ENCODE measurements at places on chromosomes 5 and 9. TPM values are rescaled to one million over a fixed set of nuclear protein-coding genes. Genes with fewer than 3 reads are reported as not detected.

Gene MSH3
- 4.9 TPM for total RNA-seq

Gene SMIM3
- 35.4 TPM for total RNA-seq

Gene ANKRD33B
- 10.9 TPM for total RNA-seq

Gene PKD2L2
- not detected for total RNA-seq

Gene GRXCR2
- not detected for total RNA-seq

Gene TMEM171
- total RNA-seq, result 5.4 TPM

DNA sequence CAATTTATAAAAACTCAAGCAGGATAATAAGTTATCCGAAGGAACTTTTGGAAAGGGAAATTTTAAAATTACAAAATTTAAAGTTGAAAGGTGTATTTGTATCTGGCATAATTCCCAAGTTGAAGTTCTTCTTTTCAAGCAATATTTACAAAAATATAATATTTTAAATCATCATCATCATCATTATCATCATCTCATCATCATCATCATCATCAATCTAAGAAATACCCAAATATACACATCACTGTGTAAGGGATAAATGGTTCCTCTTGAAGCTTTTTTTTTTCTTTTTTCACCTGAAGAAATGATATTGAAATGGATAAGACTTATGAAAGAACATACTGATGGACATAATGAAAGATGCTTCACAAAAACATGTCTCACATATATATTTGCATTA is 254.9 kb upstream of the ARRDC3 start:
- H3K27me3 ChIP-seq, result no peaks in the 10 kb centered on the region
- no peaks in the 10 kb centered on the region for H3K36me3 ChIP-seq
- H3K4me3 ChIP-seq, result no peak overlapping the region
- no peaks in the 10 kb centered on the region for H3K4me1 ChIP-seq
- DNase-seq, result no peak
- H3K27ac ChIP-seq, result no peak overlapping the region

DNA sequence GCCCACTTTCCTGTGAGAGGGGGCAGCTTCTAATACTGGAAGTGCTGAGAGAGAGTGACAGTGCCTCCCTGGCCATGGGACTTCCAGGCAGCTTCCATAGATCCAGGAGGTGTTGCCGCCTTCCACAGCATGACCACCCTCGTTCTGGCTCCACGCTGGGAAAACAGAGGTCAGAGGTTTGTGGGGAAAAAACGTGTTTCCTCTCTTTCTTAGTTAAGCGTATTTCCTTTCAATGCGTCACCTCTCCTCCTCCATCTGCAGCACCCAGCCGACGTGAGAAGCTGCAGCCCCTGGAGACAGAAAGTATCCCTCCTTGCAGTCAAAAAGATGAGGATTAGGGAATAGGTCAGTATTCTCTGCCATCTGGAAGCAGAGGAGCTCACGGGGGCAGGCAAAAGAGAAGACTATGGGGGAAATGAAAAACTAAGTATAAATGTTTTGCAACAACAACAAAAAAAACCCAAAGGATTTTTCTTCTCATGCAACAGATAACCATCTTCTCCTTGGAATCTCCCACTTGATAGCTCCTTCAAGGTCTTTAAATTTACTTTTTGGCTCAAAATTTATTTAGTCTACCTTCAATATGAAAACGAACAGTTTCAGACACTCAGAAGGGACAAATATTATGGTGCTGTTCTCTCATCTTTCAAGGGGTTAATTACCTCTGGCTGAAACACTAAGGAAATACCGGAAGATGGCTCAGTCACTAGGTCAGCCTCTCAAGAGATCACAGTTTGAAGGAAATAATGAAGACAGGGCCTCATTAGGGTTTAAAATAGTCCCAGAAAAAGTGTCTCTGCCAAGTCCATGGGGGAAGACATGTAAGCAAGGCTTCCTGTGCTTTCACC is 38.0 kb downstream of the MTMR12 start:
- no peak for DNase-seq
- H3K27me3 ChIP-seq, result no peaks in the 10 kb centered on the region
- H3K36me3 ChIP-seq, result peaks cover 5% of the 10 kb centered on the region
- no peak overlapping the region for H3K4me3 ChIP-seq

- H3K27ac ChIP-seq, result no peak overlapping the region
- no peaks in the 10 kb centered on the region for H3K4me1 ChIP-seq
- no peak overlapping the region for H3K4me3 ChIP-seq
- DNase-seq, result no peak
- H3K27me3 ChIP-seq, result no peaks in the 10 kb centered on the region
- no peaks in the 10 kb centered on the region for H3K36me3 ChIP-seq
Observed at GRCh38 chr5:107303171-107303968, 367.4 kb downstream of the EFNA5 start.

DNA sequence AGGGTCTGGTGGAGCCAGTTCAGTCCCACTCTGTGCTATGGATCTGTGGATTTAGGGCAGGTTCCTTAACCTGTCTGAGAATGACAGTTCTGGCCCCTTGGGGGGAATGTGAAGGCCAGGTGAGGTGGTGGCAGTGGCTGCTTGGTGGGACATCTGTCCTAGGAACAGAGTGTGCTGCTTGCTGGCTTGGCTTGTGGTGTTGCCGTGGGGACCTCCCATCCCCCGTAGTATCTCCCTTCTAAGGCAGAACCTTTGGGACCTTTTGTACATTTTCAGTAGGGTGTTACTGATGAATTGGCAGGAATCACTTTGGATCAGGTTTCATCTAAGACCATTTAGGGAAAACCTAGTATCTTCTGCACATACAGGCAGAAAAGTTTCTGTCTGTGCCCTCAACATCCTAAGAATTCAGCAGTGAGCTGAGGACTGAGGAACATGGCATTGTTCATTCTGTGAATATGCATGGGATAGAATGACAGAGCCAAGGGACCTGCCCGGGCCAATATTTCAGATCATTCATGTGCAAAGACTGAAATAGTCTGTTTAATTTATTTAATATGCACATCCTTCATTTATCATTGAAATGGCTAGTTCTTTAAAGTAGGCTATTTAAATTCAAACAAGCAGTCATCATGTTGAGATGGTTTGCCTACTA is 64.6 kb downstream of the WNK2 start:
- no peak overlapping the region for H3K4me3 ChIP-seq
- H3K4me1 ChIP-seq, result peaks cover 24% of the 10 kb centered on the region
- DNase-seq, result no peak

DNA sequence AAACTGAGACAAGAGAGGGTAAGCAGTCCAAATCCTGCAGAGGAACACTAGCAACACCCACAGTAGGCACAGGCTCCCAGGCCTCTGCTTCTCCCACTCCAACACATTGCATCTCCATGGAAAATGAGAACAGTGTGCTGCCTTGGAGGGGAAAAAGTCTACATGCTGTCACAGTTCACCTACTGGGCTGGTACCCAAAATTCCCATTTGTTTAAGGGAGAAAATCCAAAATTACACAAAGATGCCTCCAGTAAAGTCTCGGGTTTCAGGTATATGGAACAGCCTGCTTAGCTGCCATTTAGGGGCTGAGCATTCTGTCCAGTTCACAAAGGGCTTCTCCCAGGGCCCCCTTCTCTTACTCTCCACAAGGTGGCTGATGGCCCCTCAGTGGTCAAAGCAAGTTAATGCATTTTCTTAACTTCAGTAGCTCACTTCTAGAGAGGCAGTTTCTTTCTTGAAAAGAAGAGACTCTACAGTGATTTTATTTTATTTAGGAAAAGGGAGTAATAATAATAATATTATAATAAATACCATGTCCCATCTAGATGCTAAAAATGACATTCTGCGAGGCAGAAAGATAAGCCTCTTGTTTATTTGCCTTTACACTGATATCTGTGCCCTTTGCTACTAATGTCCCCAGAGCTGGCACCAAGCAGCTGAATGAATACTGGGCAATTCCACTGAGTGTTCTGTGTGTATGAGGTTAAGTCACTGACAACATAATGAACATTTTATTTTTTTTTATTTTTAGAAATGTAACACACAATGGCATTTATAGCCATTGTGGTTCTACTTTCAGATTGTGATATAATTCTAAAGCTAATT is 89.4 kb downstream of the RGS7BP start:
- no peak overlapping the region for H3K27ac ChIP-seq
- H3K4me1 ChIP-seq, result no peaks in the 10 kb centered on the region
- no peak for DNase-seq
- H3K27me3 ChIP-seq, result 0 out of 2 replicates have a peak, but pooled peaks cover 8% of the 10 kb centered on the region

DNA sequence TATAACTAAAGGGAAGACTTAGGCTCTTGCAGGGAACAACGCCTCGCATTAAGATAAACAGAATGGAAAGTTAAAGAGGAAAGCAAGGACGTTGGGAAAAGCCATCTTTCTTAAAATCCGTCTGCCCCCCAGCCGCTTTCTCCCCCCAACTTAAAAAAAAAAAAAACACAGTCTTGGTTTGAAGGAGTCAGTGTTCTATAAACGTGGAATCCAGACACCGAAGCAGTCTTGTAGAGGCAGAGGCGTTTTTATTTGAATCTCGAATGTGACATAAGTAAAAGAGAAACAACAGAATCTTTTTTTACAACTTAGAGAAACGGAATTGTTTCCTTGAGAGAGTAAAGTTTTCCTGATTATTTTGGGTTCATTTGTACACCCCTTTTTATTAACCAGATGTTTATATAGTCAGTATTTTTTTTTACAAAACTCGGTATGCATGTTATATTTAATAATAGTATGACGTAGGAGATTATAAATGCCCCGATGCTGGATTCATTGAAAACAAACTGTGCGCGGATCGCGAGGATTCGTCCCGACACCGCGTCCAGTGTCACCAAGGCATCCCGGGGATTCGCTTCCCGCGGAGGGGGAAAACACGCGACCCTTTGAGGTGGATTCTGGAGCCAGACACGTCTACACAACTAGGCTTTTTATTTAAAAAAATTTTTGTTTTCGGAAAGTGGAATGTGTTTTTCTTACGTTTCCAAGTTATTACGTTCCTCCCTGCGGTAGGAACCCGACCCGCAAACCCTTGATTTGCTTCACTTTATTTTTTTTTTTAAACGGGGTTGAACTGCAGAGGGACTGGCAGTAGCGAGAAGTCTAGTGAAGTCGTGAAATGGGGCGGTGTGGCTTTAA is 6.7 kb downstream of the PTCH1 start:
- H3K27me3 ChIP-seq, result no peaks in the 10 kb centered on the region
- no peak for DNase-seq
- peak overlapping the region; percentile 90 for H3K4me3 ChIP-seq
- H3K36me3 ChIP-seq, result no peaks in the 10 kb centered on the region

DNA sequence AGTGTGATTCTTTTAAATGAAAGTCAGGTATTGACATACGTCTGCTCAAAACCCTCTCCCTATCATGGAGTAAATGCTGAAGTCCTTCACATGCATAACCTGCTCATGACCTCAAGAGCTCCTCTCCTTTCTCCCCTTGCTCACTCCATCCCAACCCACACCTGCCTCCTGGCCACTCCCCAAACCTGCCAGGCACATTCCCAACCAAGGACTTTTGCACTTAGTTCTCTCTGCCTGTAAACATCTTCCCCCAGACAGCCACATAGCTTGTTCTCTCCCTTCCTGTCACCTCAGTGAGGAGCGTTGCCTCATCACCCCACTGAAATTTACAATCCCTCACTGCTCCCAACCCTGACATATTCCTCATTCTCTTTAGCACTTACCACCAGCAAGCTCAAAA is 8.7 kb downstream of the SETD9 start:
- H3K36me3 ChIP-seq, result peaks cover 18% of the 10 kb centered on the region
- H3K27me3 ChIP-seq, result no peaks in the 10 kb centered on the region
- DNase-seq, result no peak
- no peaks in the 10 kb centered on the region for H3K4me1 ChIP-seq

DNA sequence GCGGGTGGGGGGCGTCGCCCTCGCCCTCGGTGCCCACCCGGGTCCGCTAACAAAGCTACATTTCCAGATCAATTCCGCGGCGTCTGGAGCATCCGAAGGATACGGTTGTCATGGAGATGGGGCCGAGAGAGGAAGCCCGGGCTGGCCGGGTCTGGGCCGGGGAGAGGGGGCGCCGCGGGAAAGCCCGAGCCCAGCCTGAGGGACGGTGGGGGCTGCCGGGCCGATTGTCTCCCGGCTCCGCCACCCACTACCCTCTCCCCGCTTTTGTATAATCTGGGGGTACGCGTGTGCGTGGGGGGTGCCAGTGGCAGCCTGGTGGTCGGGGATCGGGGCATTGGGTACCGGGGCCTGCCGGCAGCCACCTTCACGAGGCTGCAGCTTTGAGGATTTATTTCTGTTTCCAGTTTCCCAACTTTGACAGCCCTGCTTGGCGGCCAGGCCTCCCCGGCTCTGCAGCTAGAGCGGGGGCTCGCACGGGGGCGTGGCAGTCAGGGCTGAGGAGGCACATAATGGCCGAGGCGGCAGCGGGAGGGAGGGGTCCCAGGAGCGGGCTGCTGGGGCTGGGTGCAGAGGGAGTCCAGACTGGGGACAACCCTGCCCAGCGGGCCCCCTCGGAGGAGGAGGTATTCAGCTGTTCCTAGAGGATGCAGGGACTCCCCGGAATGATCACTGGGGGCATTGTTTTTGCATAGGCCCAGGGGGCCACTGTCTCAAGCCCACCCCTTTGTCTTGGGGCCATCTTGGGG is 626 bp downstream of the PSD2 start:
- H3K4me3 ChIP-seq, result no peak overlapping the region
- H3K27ac ChIP-seq, result no peak overlapping the region
- no peaks in the 10 kb centered on the region for H3K36me3 ChIP-seq

DNA sequence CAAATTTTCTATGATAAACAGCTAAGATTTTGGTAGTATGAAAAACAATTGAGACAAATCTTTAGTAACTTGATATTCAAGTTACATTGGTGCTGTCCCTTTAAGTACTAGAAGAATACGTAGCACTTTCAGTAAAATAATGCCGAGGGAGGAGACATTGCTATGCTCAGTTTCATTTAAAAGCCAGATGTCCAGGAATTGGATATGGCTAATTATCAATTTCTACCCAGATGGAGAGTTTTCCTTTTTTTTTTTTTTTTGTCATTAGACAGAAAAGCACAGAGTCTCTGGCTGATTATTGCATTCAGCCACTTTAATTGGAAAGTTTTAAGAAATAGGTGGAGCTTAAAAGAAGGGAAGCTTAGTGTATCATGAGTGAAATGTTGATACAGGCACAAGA is 40.4 kb upstream of the APC start:
- no peak overlapping the region for H3K27ac ChIP-seq
- H3K4me1 ChIP-seq, result no peaks in the 10 kb centered on the region
- no peak overlapping the region for H3K4me3 ChIP-seq
- H3K27me3 ChIP-seq, result no peaks in the 10 kb centered on the region
- DNase-seq, result no peak

- H3K4me1 ChIP-seq, result no peaks in the 10 kb centered on the region
- no peak for DNase-seq
- peaks cover 15% of the 10 kb centered on the region for H3K27me3 ChIP-seq
- no peak overlapping the region for H3K4me3 ChIP-seq
- H3K27ac ChIP-seq, result no peak overlapping the region
Observed at GRCh38 chr5:160548949-160549645, 127.4 kb downstream of the PTTG1 start.

Data from HCT116 (cell line).